HT1080 (cell line): ENCODE measurements at places on chromosomes 4 and X. TPM values are rescaled to one million over a fixed set of nuclear protein-coding genes. Genes with fewer than 3 reads are reported as not detected.

- DNase-seq = no peak
Measured at GRCh38 chr4:143369552-143369951, 32.9 kb downstream of the GAB1 start.

The MUC7 gene
- total RNA-seq = not detected in 2 replicates

GRCh38 chr4:85151786-85152185, 185.3 kb upstream of the WDFY3 start:
- DNase-seq = no peak

DNA sequence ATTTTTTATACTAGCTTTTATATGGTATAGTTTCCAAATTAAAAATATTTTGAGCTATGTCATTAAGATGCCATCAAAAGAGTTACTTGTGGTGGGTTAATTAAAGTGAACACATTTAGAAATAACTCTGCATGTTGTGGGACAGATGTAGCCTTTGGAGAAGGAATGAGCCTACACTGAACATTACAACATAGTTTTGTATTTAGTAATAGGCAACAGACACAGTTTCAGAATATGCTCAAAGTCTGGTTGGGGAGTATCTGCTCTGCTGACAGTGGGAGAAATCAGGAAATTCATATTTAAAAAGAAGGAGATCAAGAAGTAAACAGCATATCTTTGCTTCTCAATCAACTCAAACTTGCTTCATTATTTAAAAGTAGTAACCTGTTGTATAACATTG, 23.7 kb downstream of the EMCN start:
- DNase-seq = no peak

The ARX gene
- total RNA-seq = 0.03 and 0.27 TPM in 2 replicates

The LRCH2 gene
- 2.5 and 3.1 TPM in 2 replicates for total RNA-seq

The SH3D19 gene
- 22.6 and 22.7 TPM in 2 replicates for total RNA-seq

The ZMAT1 gene
- total RNA-seq = 0.10 and 0.16 TPM in 2 replicates

- DNase-seq = no peak
Measured at GRCh38 chr4:127783955-127784770, 2.0 kb downstream of the HSPA4L start.
